Hematopoietic multipotent progenitor cell treated with erythropoietin and hydrocortisone succinate and interleukin-3 and kit ligand, for 17 days (in vitro differentiated cells): ENCODE measurements at places on chromosomes 2 and 18.

- DNase-seq: no peak
Measured at GRCh38 chr18:25225151-25225550, 126.8 kb downstream of the ZNF521 start.

DNA sequence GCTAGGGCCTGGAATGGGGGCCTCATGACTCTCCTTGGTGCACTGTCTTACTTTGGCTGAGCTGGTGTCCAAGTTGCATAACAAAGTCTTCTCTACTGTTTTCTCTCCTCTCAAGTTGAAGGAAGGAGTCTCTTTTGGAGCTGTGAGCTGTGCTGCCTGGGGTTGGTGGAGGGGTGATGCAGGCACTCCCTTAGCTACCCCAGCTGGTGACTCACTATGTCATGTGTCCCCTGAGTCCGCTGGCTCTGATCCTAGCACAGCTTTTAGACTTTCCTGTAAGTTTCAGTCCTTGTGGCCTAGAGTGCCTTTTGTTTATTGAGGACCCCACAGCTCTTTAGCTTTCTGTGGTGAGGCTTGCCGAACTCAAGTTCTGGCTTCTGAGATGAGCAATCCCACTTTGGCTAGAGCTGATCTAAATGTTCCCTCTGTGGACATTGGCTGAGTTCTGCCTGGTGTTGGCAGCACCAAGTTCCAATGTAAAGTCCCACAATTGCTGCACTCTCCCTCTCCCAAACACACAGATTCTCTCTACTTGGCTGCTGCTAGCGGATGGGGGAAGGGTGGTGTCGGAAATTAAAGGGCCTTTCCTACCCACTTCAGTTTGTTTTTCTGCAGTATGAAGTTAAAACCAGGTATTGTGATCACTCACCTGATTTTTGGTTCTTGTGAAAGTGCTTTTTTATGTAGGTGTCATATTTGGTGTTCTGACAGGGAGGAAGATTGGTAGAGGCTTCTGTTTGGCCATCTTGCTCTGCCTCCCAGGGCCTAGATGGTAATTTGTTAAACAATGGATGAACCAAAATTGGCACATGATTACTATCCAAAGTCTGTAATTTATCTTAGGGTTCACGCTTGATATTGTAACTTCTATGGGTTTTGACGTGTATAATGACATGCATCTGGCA is 83.2 kb downstream of the COMMD1 start:
- DNase-seq: no peak

- DNase-seq: no peak
Measured at GRCh38 chr2:173860566-173860965, 104.6 kb downstream of the SP3 start.

GRCh38 chr2:106161341-106161740 is 32.8 kb downstream of the UXS1 start:
- no peak for DNase-seq

DNA sequence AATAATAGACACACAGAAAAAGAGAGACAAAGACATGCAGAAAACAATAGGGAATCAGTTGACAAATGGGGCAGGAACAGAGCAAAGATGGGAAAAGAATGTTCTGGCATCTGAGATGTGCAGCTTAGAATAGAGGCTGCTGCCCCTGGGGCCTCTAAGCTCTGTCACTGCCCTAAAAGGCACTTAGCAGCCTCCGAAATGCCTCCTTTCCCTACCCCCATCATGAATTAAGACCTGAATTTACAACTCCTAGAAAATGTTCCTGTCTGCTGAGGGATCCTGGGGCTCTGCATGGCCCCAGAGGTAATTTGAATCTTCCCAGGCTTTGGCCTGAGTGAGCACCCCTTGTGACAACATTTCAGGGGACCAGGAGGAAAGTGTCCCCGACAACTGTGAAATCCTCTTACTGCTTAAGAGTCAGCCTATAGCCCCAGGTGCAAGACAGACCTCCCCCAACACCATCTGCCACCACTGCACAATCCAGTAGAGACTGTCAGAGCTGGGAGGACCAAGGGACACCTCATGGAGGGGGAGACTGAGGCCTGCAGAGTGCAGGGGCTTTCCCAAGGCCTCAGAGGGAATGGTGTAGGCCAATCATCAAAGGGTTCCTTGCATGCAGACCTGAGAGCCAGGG is 24.8 kb downstream of the MRPL35 start:
- no peak for DNase-seq

- DNase-seq: no peak
Measured at GRCh38 chr2:214395040-214395439, 15.8 kb upstream of the VWC2L start.

DNA sequence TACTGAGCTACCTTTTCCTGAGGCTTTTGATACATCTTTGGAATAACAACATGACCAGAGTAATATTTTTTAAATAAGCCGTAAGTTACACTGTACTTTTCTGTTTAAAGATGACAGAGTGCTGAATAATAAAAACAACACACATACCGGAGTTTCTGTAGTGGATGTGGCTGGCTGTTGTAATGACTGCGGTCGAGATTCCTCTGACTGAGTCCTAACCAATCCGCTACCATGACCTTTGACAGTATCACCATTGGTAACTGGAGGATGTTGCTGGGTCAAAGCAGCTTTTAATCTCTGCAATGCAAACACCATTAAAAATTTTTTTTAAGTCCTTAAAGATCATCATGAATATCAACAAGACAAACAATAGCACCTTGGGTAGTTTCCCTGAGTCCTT is 70.7 kb downstream of the ATF2 start:
- no peak for DNase-seq

DNA sequence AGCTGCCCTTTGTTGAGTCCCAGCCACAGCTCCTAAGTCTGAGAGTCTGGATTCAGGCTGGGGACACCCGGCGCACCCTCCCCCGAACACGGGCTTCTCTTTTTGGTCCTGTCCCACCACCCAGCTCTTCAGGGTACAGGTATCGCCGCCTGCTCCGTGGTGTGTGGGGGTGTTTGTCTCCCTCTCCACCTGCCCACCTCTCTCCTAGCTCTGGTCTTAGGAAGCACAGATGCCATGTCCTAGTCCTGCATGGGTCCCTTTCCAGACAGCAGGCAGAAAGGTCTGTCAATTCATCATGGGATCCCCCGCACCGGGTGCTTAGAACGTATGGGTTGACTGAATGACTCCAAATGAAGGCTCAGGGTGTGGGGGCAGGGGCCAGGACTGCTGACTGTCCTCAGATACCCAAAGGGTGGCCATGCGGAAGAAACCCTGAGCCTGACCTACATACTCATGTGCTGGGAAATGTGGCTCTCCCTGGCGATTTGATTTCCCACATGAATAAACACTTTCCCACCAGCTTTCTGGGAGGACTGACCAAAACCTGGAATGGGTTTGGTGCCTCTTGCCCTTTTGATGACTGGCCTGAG is 156.8 kb downstream of the CELF4 start:
- DNase-seq: no peak

DNA sequence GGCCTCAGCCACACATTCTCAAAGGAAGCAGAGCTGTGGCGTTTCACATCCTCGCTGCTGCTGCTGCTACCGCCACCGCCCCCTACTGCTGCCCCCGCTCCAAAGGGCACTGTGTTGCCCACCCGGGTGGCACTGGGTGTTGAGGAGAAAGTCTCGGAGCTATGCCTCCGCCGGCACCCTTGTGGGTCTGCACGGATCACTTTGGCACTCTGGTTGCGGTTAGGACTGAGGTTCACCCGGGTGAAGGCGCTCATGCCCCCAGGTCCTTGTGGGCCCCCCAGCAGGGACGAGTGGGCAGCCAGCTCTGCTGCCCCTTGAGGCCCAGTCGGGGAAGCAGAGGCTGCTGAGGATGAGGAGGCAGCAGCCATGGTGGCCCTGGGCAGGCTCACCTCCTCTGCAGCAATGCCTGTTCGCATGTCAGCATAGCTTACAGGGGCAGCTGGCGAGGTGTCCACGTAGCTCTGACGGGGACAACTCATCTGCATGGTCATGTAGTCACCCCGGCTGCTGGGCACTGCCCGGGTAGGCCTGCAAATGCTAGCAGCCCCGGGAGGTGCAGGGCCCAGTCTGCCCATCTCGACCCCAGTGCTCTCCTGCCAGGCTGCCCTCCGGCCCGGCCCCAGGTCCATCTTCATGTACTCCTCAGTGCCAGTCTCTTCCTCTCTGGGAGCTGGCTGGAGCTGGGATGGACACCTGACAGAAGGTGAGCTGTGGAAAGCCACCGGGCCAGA is 4.2 kb downstream of the IRS1 start:
- DNase-seq: no peak

DNA sequence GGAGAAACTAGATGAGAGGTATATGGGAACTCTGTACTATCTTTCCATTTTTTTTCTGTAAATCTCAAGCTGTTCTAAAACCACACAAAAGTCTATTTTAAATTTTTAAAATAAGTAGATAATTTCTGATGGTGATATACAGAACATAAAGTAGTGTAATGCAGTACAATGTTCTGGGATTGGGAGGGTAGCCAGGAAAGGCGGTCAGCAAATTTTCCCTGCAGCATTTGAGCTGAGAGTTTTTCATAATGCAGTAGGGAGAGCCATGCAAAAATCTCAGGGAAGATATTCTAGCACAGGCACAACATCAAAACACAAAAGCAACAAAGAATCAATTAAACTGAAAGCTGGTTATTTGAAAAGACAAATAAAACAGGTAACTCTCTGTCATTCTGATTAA is 141.5 kb downstream of the NCKAP5 start:
- no peak for DNase-seq

- no peak for DNase-seq
Measured at GRCh38 chr2:237869343-237870102, 10.1 kb downstream of the RAMP1 start.

- no peak for DNase-seq
Measured at GRCh38 chr2:32289165-32289999, 11.7 kb downstream of the YIPF4 start.

DNA sequence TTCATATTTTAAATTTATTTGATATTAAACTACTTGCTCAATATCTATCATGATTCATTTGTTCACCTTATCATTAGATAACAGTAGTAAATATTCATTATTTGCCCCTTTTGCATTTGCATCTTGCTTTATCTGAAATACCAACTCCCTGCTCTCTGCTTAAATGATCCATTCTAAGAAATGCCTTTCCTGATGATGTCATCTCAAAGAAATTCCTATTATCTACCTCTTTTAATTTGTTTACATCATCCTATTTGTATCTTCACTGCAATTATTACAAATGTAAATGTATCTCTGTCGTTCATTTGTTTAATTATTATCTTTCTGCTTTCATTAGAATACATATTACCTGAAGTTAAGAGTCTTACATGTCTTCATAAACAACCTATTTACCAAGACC is 549.9 kb downstream of the CBLN2 start:
- no peak for DNase-seq

DNA sequence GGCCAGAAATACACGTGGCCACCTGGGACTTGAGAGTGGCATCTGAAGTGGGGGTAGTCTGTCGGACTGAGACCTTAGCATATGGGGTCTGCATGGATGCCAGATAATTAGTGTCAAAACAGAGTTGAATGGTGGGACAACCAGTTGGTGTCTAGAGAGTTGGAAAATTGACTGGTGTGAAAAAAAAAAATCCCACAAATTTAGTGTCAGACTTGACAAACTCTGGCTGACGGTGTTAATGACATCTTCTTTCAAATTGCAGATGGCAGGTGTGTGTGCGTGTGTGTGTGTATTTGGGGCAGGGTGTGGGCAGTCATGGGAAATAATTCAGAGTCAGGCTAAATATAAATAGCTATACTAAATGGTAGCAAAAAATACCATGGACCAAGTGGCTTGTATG is 365.4 kb upstream of the RGPD4 start:
- DNase-seq: no peak

- no peak for DNase-seq
Measured at GRCh38 chr2:96773922-96774321, 13.2 kb downstream of the CNNM4 start.

DNA sequence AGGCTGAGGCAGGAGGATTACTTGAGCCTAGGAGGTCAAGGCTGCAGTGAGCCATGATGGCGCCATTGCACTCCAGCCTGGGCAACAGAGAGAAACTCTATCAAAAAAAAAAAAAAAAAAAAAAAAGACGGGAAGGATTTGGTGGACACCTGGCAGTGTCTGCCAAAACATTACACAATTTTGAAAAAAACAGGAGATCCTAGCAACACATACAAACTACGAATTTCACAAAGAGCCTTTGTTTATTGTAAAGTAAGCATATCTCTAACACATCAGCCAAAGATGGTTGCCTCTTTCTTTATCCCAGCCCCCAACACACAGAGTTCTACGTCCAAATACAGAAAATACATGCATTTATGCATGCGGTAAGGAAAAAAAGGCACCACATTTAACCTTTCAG is 7.6 kb downstream of the GPR45 start:
- DNase-seq: no peak

DNA sequence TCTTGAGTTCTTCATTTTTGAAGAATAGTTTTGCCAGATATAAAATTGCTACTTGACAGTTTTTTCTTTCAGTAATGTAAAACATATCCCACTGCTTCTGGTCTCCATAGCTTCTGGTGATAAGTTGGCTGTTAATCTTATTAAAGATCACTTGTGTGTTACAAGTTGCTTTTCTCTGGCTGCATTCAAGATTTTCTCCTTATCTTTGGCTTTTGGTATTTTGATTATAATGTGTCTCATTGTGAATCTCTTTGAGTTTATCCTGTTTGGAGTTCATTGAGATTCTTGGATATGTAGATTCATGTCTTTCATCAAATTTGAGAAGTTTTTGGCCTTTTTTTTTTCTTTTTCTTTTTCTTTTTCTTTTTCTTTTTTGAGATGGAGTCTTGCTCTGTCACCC is 20.2 kb upstream of the ADNP2 start:
- DNase-seq: no peak

- no peak for DNase-seq
Measured at GRCh38 chr2:202307690-202308089, 42.1 kb downstream of the NOP58 start.

DNA sequence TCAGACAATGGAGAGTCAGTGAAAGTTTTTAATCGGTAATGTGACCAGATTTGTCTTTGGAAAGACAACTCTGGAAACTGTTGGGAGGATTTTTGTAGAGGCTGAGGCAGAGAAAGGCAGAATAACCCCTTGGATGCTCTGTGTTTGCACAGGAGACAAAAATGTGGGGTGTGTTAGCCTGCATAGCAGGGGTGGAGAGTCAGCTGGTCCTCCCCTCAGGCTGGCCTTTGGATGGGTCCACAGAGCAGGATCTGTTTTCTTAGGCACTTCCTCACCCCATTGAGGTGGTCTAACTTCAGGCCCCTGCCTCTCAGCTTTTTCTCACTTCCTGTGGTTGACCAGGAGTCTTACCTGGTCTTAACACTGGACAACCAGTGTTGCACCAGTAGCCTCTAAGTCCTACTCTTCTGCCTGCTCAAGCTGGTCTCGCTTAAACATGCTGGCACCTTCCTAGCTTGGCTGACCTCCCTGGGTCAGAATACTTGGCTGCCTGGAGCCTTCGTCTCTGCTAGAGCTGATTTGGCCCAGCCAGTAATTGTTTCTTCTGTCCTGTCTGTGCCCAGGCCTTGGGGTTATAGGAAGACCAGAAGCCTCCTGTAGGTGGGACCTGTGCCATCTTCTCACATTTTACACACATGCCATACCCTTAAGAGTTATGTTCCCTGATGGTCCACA is 259.8 kb upstream of the RASGRP3 start:
- no peak for DNase-seq

DNA sequence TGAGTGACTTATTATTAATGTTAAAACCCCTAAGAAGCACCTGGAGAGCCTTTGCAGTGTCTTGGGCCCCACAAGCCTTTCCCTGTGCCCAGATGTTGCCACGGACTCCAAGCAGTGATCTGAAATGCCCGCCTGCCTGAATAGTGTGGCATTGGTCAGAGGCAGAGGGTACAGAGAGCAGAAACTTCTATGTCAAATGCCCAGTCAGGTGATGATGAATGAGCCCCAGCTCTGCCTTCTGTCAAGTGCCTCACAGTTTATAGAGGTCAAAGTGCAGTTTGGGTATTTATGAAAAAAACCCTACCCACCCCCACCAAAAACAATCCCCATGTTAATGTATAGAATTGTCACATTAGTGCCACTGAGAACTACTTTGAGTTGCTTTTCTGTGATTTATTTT is 170.0 kb upstream of the SIX3 start:
- no peak for DNase-seq
